ENCODE measurements at places on chromosomes 5 and 9. TPM values are rescaled to one million over a fixed set of nuclear protein-coding genes. Genes with fewer than 3 reads are reported as not detected.

Gene OR1Q1
- total RNA-seq: not detected

Gene PCDHB2
- 44.3 TPM for total RNA-seq

Gene TMC1
- not detected for total RNA-seq

Gene PCDHGA4
- 0.50 TPM for total RNA-seq

Gene NUTM2G
- not detected for total RNA-seq

Gene MED7
- 9.3 TPM for total RNA-seq

Gene C9orf50
- not detected for total RNA-seq

Gene CDKN2B-AS1
- 2.3 TPM for total RNA-seq

Gene PPP3R2
- total RNA-seq: not detected

Gene LECT2
- total RNA-seq: not detected

Gene IL4
- not detected for total RNA-seq

Gene JADE2
- 25.3 TPM for total RNA-seq

Gene RANBP3L
- 0.46 TPM for total RNA-seq

Gene ANKRD34B
- total RNA-seq: 0.20 TPM

Gene RLN2
- 0.52 TPM for total RNA-seq

Gene HDAC3
- 60.7 TPM for total RNA-seq

Gene RASEF
- total RNA-seq: 0.91 TPM

Gene IL5
- total RNA-seq: not detected

Gene PCDH1
- 9.1 TPM for total RNA-seq

Gene CCL19
- not detected for total RNA-seq

Gene JAKMIP2
- total RNA-seq: 15.1 TPM

Gene TAF11L8
- total RNA-seq: not detected

Gene COL23A1
- 0.16 TPM for total RNA-seq

Gene MARVELD2
- 10.6 TPM for total RNA-seq

Gene LOX
- 1,249 TPM for total RNA-seq

Gene PSAT1
- 326 TPM for total RNA-seq

Gene DMRT3
- total RNA-seq: not detected

Gene KCNMB1
- 0.14 TPM for total RNA-seq
